ENCODE measurements at places on chromosomes 16 and 17.

DNA sequence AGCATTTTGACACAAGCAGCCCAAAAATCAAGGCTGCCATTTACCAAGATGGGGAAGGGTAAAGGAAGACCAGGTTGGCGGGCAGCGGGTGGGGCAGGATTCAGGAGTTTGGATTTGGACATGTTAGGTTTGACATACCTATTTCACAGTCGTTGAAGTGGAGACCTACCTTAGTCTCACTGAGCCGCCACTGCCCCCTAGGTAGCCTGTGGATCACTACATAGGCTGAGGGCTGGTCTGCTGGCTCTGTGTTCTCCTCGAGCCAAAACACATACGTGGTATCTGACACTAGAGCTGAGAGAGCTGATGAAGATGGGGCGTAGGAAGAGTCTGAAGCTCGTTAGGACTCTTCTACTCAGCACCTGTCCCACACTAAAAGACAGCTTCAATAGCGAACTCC lies 115.1 kb downstream of the HIC1 start:
- no peak for DNase-seq

GRCh38 chr16:29802416-29802935 lies 3.9 kb upstream of the MAZ start:
- no peak for DNase-seq

DNA sequence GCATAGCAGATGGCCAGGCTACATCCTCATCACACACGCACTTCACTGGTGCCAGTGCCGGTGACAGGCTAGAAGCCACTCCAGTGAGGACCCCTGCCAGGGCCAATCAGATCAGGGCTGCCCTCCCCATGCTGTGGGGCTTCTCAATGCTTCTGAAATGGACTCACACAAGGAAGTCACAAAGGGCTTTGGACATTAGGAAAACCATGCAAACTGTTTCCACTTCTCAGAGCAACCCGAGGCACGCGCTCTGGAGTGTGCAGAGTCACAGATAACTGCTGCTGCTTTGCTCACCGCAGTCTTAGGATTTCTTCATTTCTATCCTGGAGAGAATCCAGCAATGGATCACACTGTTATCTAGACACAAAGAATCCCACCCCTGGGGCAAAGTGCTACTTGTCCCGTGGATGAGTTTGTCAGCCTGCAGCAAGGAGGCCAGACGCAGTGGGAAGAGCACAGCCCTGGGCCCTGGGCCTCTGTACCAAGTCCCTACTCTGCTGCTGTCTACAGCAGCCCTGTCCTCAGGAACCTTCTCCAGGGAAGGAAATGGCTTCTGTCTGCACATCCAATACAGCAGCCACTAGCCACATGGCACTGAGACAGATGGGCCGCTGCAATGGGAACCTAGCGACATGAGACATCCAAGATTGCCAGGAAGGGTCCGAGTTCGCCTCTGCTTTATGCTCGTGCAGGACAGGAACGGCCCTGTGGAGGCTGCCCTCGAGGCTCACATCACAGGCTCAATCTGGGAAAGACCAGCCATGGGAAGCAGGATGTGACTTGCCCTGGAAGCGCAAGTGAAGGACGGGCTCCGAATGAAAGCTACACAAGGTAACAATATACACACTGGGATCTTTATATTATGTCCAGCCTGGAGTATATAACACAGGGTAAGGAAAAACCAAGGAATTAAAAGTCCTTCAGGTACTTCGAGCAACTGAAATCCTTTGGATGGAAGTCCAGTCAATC lies 169.3 kb downstream of the ZFHX3 start:
- no peak for DNase-seq

DNA sequence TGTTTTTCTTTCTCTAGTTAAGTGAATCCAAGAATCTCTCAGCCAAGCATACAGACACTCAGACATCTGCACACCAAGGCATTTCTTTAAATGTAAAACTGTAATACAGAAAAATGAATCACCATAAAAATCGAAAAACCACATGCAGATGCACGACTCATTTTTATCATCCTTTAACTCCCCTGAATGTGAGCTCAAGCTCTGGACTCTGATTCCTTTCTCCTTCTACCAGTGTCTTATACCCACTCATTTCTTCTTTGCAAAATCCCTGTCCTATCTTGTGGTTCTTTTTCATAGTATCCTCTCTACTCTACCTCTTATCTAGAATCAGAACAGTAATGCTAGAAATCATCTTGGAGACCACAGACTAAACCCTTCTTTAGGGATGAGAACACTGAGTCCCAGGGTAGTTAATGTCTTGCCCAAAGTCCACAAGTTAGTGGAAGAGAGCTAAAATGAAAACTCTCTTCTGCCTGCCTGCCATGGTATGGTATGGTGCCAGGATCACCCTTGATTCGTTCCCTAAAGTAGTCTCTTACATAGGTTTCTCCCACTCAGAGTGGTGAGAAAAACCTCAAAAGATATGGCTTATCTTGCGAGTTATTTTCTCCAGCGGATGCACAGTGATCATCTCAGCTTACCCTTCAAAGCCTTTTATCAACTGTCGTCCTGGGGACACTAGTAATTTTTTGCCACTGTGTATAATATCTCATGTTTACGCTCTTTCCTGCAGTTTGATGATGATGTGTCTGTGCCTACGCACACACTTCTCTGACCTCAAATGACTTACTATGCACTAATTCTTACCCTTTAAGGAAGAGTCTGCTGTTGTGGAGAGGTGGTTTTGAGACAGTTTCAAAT lies 30.2 kb downstream of the BRD7 start:
- DNase-seq: no peak

- no peak for DNase-seq
These were observed 14.3 kb downstream of the ZP2 start for GRCh38 chr16:21197112-21197511.

- no peak for DNase-seq
These were observed 7.5 kb upstream of the ARMC5 start for GRCh38 chr16:31451681-31452351.

GRCh38 chr17:82750241-82750908 lies 1.5 kb upstream of the TBCD start:
- no peak for DNase-seq

GRCh38 chr16:54112451-54113206 lies 174.0 kb downstream of the IRX3 start:
- no peak for DNase-seq

- DNase-seq: no peak
These were observed 1.4 kb downstream of the KIAA0753 start for GRCh38 chr17:6639014-6639585.

DNA sequence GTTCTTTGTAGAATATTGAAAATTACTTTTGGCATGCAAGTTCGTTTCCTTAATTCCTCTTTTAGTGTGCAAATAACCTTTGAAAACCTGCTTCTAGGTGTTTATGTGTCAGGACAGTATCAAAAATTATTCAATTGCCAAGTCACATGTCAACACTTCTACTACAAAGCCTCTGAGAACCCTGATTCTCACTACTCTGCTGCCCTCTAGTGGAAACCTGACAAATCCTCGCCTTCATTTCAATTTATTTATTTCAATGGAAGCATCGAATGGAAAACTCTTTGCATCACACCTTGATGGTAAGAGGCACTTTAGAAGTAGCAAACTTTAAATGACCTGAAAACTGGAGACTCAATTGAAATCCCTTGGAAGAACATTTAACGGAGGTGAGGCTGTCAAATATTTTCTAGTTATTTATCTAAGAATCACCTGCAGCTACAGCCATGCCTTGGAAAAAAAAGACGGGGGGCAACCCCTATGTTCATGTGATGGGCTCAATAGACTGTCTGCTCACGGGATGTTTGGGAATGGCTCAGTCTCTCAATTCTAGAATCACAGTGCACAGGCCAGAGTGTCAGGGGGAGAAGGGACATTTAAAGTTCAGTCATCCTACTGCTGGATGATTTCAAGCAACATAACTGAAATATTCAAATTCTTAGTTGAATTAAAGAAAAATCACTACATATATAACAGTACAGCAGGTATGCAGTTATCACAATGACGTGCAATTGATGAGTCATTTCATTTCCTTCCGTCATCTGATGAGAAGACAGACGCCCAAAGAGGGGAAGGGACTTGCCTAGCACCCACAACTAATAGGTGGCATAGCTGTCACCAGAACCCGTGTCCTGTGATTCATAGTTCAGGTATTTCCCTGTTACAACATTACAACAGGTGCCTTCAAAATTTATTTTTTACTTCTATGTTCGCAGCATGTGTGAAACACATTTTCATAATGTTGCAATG lies 563.9 kb downstream of the TOX3 start:
- DNase-seq: no peak

- DNase-seq: no peak
These were observed 84.3 kb upstream of the IRX6 start for GRCh38 chr16:55239723-55240122.

- DNase-seq: no peak
These were observed 6.5 kb downstream of the GOSR2 start for GRCh38 chr17:46929413-46929812.

GRCh38 chr17:2547176-2547575 lies 35.5 kb upstream of the METTL16 start:
- no peak for DNase-seq

GRCh38 chr16:81527477-81528178 lies 83.0 kb downstream of the CMIP start:
- DNase-seq: no peak

GRCh38 chr16:51708861-51709260 lies 557.8 kb upstream of the SALL1 start:
- DNase-seq: no peak

GRCh38 chr17:28372203-28372944 lies 880 bp downstream of the SARM1 start:
- no peak for DNase-seq

- DNase-seq: no peak
These were observed 66.1 kb upstream of the HS3ST4 start for GRCh38 chr16:25625620-25626019.

DNA sequence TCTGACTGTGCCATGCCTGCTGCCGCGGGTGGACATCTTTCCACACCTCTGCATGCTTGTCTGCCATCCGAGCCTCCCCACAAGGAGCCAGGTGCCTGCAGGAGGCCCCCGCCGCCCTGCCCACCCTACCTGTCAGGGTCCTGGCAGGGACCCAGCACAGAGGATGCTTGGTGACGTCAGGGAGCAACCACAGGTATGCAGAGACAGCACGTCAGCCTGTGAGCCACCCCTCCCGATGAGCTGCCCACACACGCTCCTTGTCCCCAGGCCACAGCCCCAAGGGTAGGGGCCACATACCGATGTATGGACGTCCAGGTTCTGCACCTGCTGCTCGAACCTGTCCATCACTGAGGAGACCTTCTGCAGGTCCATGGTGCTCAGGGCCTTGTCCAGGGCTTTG lies 10.6 kb downstream of the CHMP1A start:
- DNase-seq: no peak

DNA sequence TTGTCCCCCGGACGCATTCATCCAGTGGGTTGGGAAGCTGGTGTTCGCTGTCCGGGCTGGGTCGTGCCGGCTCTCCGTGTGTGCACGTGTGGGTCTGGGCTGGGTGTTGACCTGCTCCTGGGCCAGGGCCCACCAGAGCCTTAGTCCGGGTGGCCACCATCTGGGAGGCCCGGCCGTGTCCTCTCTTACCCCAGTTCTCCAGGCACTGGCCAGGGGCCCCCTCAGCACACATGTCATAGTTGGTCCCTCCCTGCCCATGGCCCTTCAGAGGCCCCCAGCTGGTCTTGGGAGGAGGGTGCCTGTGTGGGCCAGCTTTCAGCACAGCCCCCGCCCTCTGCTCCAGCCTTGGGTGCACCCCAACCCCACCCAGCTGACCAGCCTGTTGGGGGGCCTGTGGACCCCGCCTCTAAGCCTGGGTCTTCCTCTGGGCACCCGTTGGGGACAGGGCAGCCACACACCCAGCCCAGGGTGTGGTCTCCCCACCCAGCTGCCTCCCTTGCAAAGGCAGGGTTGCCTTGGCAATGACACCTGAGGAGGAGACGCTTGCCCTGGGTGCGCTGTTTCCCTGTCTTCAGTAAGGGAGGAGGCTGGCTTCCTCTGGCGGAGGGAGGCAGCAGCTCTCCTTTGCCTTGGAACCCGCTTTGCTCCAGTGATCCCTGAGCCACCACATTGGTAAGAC lies 77.4 kb downstream of the JPH3 start:
- DNase-seq: no peak

- DNase-seq: no peak
These were observed 820.6 kb downstream of the CDH8 start for GRCh38 chr16:61215605-61216004.

DNA sequence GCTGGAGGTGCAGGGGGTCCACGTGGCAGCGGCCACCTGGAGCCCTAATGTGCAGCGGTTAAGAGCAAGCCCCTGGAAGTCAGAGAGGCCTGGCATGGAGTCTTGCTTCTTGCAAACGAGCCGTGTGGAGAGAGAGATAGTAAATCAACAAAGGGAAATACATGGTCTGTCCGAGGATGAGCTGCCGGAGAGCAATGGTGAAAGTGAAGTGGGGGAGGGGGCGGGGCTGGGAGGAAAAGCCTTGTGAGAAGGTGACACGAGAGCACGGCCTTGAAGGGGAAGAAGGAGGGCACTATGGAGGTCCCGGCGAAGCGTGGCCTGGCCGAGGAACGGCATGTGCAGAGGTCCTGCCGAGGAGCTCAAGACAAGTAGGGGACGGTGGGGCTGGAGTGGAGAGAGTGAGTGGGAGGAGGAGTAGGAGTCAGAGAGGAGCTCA lies 6.0 kb upstream of the SERPINF1 start:
- no peak for DNase-seq

GRCh38 chr16:8641671-8642070 lies 20.2 kb downstream of the METTL22 start:
- no peak for DNase-seq

DNA sequence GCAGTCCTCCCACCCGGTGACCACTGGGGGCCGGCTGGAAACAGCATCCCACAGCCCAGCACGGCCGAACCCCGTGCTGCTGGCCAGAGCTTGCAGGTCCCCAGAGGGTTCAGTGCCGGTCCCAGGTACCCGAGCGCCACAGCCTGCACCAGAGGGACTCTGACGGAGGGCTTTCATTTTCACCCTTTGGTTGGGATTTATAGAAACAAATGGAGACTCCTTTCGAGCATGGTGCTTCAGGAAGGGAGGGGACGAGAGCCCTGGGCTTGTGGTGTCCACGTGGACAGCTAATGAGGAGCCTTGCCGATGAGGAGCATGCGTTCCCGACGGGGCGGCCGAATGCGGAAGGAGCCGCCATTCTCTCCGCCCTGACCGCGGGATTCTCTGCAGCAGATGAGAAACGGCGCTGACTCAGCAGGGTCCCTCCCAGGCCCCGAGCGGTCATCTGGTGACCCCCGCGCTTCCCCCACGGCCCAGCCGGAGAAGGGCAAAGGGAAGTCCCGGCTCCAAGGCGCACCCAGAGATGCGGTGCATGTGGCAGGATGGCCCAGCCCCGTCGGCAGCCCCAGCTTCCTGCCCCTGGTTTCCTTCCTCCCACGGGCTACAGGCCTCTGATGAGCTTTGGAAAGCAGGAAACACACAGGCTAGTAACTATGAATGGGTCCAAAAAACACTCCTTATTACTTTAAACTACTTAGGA lies 9.8 kb downstream of the SLC38A10 start:
- no peak for DNase-seq

GRCh38 chr16:2749476-2749875 lies 3.0 kb upstream of the SRRM2 start:
- no peak for DNase-seq

- no peak for DNase-seq
These were observed 18.1 kb downstream of the TRPV2 start for GRCh38 chr17:16433514-16433913.

All from esophagus squamous epithelium (tissue), 5 donors.